CD4-positive, alpha-beta T cell treated with Interleukin-10 for 1 hour (primary cell): ENCODE measurements at places on chromosomes 1 and 21.

DNA sequence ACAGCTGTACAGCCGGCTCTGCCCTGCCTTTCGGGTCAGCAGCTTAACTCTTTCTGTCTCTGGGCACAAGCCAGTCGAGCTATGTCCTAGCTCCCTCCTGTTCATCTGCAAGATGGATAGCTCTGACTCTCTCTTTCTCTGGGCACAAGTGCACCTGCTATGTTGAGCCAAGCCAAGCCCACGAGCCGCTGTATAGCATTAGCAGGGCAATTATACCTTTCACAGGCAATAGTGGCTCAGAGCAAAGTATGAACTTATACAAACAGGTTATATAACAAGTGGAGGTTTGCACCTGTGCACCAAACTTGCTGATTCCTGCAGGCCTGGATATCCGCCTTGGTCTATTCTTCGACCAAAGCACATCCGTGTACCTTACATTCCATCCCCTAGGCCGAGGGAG lies 33.0 kb upstream of the CR2 start:
- DNase-seq = no peak

GRCh38 chr1:210697185-210697584 lies 368.5 kb downstream of the HHAT start:
- DNase-seq = no peak

DNA sequence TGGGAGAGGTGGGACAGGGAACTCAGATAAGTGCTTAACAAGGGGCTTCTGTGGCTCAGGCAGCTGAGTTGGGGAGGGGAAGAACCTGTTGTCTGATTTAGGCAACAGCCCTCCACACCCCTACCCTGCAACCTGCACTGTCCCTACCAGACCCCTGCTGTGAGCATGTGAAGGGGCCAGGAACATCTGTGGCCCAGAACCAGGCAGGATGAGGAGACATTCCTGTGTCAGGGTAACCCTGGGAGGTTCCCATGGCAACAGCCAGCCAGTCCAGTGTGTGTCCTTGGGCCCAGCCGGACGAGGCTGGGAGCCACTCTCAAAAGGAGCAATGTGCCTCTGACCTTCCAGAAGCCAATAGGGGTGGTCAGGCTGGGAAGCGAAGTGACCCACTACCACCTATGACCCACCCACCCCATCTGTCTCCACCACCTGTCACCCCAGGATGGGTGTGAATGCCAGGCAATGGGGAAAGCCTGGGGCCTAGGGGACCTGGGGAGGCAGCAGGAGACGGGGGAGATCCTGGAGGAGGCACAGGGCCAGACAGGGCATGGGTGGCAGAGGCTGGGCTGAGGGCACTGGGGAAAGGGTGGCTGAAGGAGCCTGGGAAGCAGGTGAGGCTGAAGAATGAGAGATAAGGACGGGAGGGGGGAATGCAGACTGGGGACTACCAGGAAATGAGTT lies 5.0 kb upstream of the PMVK start:
- no peak for DNase-seq

GRCh38 chr1:179166663-179167417 lies 62.6 kb downstream of the ABL2 start:
- DNase-seq = no peak

DNA sequence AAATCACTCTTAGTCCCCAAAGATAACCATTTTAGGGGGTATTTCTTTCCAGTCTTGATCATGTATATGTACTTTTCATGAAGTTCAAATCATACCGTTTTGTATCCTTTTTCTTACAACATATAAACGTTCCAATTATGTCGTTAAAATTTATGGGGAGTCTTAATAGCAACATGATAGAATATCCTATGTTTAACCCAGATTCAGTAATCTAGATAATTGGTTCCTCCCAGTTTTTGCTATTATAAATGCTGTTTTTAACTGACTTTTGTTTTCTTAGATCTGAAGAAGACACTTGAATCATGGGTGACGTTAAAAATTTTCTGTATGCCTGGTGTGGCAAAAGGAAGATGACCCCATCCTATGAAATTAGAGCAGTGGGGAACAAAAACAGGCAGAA lies 3.1 kb downstream of the DHX9 start:
- DNase-seq = no peak

DNA sequence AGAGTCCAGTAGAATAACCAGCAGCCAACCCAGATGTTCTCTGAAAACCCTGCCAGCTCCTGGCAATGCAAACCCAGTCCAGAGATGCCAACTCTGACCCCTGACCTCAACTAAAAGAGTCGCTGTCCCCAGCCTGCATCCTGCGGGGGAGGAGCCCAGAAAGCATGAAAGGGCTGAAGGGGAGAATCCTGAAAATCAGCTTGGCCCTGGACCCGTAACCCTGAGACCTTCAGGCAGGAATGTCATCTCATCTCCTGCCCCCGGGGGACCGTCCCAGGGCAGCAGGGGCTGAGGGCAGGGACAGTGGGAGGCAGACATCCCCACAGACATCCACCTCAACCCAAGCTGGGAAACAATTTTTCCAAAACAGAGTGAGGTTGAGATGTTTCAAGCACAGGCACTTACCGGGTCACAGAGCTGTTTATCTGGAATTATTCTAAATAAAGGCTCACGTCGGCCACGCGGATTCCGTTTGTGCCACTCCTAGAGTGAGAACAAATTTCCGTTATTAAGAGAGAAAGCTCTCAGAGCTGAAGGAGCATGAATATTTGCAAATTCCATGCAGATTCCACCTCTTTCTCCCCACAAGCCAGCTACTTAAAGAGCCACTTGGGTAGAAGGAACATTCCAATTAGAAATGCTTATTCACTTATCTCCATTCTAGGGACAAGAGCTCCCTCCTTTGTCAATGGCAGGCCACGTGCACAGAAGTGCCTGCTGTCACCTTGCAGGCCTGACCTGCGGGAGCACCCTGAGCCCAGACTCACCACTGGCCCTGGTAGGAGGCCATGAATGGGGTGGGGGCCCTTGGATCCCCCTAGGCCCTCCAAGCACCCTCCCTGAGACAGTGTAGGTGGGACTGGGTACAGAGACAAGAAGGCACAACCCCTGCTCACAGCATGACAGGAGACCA lies 240.1 kb downstream of the NPHP4 start:
- no peak for DNase-seq

DNA sequence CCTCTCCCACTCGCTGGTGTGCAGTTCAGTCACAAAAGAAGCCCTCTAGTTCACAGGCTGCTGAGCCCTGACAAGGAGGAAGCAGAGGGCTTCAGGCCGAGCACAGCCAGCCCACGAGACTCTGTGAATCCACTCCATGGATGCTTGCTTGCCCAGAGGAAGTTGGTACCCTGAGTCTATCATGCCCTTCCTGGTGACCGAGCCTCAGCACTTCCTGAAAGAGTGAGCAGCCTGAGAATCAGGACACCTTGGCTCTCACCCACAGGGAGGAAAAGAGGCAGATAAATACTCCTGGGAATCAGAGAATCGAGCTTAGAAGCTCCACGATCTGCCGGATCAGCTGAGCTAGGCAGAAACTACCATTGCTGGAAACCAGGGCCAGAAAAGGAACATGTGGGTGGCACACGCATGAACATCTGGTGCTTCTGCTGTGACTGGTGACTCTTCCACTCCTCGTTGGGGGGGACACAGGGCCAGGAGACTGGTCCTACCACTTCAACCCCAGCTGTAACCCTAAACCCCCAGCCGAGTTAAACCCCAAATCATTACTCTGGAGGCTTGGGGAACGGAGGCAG lies 376.3 kb upstream of the CAMK1G start:
- DNase-seq = no peak

DNA sequence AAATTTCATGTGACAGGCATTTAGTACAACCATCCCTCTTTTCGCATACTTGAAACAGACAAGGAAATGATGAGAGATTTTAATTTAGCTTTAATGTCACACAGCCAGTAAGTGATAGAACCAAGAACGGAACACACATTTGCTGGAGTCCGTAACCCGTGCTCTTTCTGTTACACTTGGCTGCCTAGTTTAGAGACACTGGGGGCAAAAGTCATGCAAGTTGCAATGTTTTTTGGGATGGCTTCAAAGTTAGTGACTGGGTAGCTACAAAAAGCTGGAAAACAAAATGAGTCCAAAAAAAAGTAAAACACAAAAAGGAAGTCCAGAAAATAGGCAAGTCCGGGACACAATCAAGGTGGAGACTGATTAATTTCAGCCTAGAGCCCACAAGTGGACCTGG lies 5.9 kb downstream of the NID1 start:
- DNase-seq = no peak
